ENCODE measurements at places on chromosomes 6 and 20.

DNA sequence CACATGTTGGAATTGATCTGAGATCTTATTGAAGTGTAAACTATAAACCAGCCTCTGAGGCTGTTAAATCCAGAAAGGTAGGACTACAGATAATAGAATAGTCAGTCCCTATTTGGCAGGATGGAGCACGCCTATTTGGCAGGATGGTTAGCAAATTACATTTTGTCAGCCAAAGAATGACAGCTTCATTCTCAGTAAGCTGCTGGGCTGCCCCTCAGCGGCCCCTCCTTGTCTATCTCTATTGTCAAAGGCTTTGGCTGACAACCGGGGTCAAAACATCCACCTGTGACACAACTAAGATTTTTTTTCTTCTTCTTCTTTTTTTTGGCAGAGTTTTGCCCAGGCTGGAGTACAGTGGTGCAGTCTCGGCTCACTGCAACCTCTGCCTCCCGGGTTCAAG lies 123.4 kb upstream of the ECI2 start:
- DNase-seq: no peak

GRCh38 chr6:104787305-104787704 lies 72.4 kb downstream of the HACE1 start:
- no peak for DNase-seq

DNA sequence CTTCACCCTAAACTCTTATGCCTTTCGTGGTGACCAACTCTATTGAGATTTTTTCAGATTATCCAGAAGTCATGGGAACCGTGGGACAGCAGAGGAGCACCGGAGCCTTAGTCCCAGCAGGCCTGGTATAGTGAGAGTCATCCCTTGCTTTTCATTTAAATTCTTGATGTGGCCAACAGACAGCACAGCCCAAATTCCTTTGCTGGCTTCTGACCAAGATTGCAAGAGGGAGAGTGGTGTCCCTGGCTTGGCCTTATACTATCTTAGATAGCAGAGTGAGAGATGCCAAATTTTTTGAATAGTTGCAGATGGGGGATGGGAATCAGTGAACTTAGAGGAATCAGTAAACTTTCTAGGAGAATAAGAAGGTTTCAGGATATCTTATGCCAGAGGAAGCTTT lies 7.8 kb downstream of the STX11 start:
- peak; percentile 19 for DNase-seq

DNA sequence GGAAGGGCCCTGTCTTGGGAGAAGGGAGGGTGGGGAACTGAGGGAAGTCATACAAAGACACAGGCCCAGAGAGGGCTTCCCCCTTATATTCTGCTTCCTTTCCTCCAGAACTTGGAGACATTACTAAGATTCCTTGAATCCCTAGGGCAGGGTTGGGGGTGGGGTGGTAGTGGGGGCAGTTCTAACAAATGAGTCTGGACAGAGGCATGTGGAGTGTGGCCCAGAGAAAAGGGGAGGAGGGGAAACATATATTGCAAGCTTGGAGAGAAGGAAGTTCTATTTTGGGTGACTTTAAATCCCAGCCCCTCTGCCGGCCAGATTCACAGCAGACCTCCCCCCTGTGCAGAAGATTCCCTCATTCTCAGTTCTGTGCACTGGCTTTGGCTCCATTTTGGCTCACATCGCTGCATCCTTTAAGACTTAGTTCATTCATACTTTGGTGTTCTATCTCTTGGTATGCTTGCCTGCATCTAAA lies 43.7 kb downstream of the DAAM2 start:
- no peak for DNase-seq

GRCh38 chr6:111803804-111804203 lies 69.4 kb downstream of the FYN start:
- DNase-seq: no peak

DNA sequence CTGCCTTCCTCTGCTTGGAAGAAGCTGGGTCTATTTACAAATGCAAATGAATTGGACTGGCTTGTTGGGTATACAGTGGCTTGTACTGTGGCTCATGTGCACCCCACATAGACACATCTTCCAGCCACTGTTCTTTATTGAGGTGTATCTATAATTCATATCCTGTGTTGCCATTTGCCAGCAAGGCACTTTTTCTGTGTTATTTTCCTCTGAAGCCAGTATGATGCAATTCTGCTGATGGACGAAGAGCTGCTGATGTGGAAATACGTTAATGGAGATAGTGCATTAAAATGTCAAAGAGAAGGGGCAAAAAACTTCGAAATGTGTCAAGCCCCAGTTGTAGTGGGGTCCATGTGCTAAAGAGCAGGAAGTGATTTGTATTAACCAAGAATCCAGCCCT lies 167.5 kb downstream of the TMEM242 start:
- no peak for DNase-seq

GRCh38 chr6:56193846-56194245 lies 53.5 kb downstream of the COL21A1 start:
- no peak for DNase-seq

GRCh38 chr6:136961848-136962247 lies 39.7 kb downstream of the SLC35D3 start:
- DNase-seq: no peak

- no peak for DNase-seq
Measured at GRCh38 chr6:21636876-21637275, 43.3 kb downstream of the SOX4 start.
